ENCODE measurements at places on chromosomes 4 and X.

GRCh38 chr4:77920371-77920770 is 57.7 kb downstream of the MRPL1 start:
- no peaks in the 10 kb centered on the region for H3K27me3 ChIP-seq
- no peak overlapping the region for H3K27ac ChIP-seq
- peaks cover 5% of the 10 kb centered on the region for H3K4me1 ChIP-seq
- no peak for DNase-seq

DNA sequence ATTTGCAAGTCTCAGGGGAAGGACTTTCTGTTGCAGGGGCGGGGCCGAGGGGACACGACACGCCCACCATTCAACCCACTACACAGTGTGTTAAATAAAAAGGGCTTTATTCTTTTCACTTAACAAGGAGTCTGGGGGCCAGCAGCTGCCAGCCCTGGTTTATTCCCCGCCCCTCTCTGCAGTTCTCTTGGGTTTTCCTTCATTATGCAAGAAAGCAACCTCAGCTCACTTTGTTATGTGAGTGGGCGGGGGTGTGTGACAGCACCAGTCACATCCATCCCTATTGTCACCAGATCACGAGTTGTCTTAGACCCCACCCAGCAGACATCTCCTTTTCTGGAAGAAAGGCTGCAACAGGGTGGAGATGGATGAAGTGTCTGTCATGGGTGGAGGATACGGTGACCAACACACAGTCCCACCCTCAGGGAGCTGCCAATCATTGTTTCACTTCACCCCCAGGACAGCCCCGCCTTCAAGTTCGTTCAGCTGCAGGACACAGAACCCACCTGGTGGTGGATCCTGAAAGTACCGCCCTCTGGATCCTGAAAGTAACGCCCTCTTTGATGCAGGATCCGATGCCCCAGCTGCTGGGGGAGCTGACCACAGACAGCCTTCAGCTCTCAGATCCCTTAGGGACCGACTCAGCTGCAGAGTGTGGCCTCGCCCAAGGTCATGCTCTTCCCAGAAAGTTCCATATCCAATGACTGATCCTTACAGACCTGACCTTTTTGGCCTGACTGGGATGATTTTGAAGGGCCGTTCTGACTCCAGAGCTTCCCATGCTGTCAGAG is 79.6 kb downstream of the SMIM20 start:
- no peaks in the 10 kb centered on the region for H3K27me3 ChIP-seq
- no peak for DNase-seq
- peaks cover 6% of the 10 kb centered on the region for H3K4me1 ChIP-seq
- no peak overlapping the region for H3K27ac ChIP-seq
- no peaks in the 10 kb centered on the region for H3K36me3 ChIP-seq

- DNase-seq: no peak
- no peaks in the 10 kb centered on the region for H3K27me3 ChIP-seq
- H3K27ac ChIP-seq: no peak overlapping the region
- H3K4me1 ChIP-seq: no peaks in the 10 kb centered on the region
These were observed 18.5 kb downstream of the LRRC66 start for GRCh38 chr4:52001616-52002015.

DNA sequence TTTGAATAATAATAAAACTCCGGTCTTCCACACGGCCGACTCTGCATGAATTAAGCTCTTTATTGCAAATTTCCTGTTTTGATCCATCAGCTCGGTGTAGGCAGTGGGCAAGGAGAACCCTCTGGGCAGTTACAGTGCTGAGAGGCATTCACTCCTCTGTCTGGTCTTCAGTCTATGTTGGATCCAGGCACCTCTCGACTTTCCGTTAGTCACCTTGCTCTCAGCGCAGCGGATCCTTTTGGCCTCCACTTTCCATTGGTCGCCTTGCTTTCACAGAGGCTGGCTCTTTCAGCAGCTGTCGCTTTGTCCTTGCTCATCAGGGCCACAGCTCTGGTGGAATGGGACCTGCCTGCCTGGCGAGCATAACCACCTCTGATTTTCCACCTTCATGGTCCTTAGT is 52.9 kb downstream of the TRMT44 start:
- no peak overlapping the region for H3K27ac ChIP-seq
- no peak for DNase-seq
- peaks cover 10% of the 10 kb centered on the region for H3K36me3 ChIP-seq

- no peak overlapping the region for H3K27ac ChIP-seq
- no peak overlapping the region for H3K4me3 ChIP-seq
- no peaks in the 10 kb centered on the region for H3K27me3 ChIP-seq
- H3K4me1 ChIP-seq: peaks cover 6% of the 10 kb centered on the region
These were observed 6.8 kb downstream of the CLDN2 start for GRCh38 chrX:106927023-106927422.

GRCh38 chrX:128310912-128311311 is 258.7 kb upstream of the ACTRT1 start:
- no peaks in the 10 kb centered on the region for H3K27me3 ChIP-seq
- H3K4me1 ChIP-seq: no peaks in the 10 kb centered on the region
- H3K36me3 ChIP-seq: no peaks in the 10 kb centered on the region
- H3K27ac ChIP-seq: no peak overlapping the region
- no peak for DNase-seq

Data from progenitor cell of endocrine pancreas (in vitro differentiated cells).